ENCODE measurements at places on chromosomes 6 and 20.

DNA sequence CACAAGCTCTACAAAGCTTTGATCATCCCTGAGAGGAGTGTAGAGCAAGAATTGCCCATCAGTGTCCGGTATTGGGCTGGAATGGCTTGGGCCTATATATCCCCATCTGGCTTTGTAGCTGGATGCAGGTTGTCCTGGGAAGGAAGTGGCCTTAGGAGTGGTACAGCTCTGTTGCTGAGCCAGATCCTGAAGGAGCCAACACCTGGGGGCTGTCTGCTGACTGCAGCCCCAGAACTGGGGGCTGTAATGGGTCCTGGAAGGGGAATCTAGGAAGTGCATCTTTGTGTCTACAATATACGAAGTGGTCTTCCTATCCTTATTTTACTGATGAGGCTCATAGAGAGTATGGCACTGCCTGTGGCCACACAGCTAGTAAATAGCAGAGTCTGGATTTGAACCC lies 145.9 kb downstream of the CDC5L start:
- DNase-seq = no peak

DNA sequence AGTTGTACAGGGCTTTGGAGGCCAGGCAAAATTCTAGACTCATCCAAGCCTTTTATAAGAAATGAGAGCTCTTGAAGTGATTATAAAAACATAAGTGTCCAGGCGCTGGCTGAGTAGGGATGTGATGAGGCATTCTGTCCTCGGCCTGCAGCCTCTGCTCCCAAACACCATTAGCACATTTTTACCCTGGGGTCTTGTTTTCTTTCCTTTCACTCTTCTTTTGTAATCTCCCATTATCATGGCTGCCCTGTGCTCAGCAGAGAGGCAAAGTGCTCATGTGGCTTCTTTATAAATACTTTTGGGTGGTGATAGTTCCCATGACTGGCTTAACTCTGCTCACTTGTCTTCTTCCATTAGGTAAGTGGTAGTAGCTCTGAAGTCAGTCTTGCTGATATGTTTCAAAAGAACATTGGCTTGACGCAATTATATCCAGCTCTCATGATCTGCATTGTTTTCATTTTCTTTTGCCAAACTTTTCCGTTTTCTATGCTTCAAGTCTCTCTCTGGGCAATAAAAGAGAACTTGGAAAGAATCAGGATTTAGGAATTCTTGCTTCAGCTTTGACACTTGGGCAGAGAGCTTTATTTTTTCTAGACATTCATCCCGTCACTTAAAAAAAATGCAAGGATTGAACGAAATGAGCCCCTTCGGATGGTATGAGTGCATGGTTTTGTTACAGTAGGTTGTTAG lies 61.1 kb downstream of the CAP2 start:
- peak; percentile 12 for DNase-seq

GRCh38 chr6:160520043-160520904 lies 143.8 kb downstream of the LPA start:
- DNase-seq = peak; percentile 85

- DNase-seq = peak; percentile 51
These were observed 236.8 kb downstream of the LY86 start for GRCh38 chr6:6825193-6825784.

GRCh38 chr6:4575714-4576113 lies 200.5 kb upstream of the CDYL start:
- no peak for DNase-seq

All from iPS-NIHi11 (cell line).